ENCODE measurements at places on chromosomes 11 and 22.

- no peak for DNase-seq
Measured at GRCh38 chr11:87417951-87418350, 380.2 kb downstream of the TMEM135 start.

DNA sequence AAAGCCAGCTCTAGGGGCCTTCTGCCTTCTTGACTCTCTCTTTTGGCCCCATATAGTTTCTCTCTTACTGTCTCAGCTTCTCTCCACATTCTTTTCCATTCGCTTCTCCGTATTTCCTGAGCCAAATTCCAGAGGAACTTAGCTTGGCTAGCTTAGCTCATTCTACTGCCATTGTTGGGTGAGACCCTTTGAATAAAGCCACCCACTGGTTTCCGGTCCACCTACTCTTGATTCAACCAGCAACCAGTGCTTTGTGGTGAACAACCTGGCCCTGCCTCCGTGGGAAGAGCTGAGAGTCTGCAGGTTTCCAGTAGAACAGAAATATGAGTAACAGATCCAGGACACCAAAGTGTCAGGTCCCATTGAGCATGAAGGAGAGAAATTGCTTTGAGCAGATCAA, 81.3 kb upstream of the ARHGAP20 start:
- no peak for DNase-seq

DNA sequence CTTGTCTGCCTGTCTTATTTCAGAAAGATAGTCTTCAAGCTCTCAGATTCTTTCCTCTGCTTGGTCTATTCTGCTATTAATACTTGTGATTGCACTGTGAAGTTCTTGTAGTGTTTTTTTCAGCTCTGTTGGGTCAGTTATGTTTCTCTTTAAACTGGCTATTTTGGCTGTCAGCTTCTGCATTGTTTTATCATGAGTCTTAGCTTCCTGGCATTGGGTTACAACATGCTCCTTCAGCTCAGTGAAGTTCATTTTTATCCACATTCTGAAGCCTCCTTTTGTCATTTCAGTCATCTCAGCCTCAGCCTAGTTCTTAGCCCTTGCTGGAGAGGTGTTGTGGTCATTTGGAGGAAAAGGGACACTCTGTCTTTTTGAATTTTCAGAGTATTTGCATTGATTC, 15.5 kb upstream of the DEPDC7 start:
- DNase-seq = no peak

GRCh38 chr22:17060126-17060525, 24.7 kb upstream of the IL17RA start:
- DNase-seq = no peak

DNA sequence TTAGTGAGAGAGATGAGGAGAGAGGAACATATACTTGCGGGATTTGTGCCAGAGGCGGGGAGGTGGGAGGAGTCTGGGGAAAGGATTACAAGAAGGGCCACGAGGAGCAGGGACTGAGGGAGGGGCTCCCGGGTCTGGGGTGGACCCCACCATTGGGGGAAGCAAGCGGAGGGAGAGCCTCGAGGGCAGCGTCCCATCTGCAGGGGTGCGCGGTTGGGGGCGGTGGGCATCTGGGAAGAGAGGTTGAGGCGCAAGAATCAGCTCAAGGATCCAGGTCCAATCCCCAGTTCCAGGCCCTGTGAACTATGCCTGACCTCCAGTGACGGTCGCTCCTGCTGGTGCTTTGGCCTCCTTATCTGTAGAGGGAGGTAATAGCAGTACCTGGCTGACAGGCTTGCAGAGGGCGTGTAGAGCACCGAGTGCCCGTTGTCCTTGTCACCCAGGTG, 38.0 kb downstream of the ADAMTS15 start:
- no peak for DNase-seq

DNA sequence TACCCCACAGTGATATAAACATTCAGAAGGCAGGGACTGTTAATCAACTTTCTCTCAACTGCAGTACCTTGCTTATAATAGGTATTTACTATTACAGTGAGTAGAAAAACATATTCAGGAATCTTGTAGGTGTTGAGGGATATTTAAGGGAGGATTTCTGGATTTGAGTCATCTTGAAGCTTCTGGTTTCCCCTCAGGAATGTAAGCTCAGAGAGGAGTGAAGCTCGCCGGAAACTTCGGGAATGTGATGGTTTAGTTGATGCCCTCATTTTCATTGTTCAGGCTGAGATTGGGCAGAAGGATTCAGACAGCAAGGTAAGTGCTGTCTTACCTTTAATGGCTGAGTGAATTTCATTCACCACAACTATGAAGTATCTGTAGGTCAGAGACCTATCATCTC, 42.9 kb downstream of the CTNND1 start:
- no peak for DNase-seq

DNA sequence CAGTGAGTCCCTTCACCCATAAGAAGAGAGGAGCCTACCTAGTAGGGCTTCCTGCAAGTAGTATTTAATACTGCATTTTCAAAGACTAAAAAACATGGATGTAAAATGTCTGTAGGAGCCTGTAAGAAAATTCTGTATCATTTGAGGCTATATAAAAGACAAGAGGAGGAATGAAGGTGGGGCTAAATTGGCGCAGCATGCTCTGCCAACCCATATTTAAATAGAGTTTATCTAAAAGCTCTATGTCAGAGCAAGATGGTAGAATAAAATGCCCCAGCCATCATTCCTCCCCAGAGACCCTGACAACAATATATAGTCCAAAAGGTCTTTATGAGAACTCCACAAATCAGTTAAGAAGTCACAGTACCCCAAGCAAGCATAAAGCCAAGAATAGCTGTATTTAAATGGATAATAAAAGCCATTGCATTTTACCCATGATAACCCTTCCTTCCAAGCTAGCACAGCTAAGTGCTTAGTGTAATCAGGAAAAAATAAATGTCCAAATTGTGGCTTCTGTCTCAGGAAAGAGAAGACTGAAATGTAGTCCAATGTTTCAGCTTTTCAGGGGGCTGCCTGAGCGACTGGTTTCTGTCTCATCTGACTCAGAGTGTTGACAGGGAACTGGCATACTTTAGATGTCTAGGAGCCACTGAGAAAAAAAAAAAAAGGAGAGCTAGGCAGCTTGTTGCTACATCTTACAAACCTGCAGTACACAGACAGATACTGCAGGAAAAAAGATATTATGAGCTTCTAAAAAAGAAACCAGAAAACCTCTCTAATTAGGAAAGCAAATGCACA, 258.6 kb downstream of the METTL15 start:
- no peak for DNase-seq

DNA sequence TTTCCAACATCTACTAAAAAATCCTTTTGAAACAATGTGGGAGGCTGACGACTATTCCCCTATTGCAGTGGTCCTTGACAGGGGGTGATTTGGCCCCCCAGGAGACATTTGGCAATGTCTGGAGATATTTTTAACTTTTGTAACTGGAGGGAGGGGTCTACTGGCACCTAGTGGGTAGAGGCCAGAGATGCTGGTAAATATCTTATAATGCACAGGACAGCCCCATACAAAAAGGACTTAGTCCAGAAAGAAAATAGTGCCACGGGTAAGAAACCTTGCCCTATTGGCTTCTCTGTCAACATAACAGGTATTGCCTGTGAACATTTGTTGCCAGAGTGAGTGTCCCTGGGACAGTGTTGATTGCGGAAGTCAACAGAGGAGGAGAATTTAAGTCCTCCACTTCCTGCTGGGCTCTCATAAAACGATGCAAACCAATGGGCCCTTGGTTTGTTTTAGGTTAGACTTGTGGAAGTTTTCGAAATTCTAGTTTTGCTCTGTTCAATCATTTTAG, 101.6 kb downstream of the MAML2 start:
- no peak for DNase-seq

- DNase-seq = no peak
Measured at GRCh38 chr11:13776134-13776815, 107.8 kb downstream of the FAR1 start.

- no peak for DNase-seq
Measured at GRCh38 chr11:60761436-60762190, 4.9 kb downstream of the MS4A15 start.

DNA sequence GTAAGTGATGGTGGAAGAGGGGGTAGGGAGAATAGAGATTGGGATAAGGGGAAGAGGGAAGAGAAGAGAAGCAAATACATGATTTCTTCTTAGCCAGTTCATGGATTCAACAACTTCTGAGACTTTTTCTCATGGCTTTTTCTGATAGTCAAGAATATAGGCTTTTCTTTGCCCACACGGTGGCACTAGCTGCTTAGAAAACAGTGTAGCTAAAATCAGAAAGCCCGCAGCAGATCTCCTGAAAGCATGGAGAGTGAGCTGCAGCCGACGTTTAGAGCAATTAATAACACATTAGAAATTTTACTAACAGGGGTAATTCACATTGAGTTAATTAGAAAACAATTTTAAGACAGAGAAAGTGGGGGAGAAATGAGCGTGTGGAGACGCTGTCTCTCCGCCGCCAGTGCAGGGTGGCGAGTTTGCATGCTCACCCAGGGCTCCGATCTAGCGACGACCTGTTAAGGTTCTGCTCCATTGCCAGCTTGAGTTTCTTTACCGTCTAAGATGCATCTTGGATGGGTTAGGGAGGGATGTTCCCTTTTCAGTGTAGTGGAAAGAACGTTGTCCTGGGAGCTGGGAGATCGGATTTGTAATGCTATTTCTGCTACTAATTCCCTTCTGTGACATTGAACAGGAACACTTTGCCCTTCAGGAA, 3.3 kb upstream of the RAG1 start:
- no peak for DNase-seq

DNA sequence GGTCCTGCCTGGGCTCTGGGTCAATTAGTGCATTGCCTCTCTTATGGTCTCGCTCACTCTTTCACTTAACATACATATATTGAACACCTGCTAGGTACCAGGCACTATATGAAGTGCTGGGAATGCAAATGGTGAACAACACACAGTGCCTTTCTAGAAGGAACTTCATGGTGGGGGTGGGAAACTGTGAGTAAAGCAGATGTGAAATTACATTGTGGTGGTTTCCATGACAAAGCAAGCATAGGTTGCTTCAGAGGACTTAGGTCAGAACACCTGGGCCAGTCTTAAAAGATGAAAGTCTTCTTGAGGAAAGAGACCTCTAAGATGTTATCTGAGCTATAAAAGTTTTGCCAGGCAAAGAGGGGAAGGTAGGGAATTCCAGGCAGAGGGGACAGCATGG, 231.3 kb downstream of the BUD13 start:
- no peak for DNase-seq

DNA sequence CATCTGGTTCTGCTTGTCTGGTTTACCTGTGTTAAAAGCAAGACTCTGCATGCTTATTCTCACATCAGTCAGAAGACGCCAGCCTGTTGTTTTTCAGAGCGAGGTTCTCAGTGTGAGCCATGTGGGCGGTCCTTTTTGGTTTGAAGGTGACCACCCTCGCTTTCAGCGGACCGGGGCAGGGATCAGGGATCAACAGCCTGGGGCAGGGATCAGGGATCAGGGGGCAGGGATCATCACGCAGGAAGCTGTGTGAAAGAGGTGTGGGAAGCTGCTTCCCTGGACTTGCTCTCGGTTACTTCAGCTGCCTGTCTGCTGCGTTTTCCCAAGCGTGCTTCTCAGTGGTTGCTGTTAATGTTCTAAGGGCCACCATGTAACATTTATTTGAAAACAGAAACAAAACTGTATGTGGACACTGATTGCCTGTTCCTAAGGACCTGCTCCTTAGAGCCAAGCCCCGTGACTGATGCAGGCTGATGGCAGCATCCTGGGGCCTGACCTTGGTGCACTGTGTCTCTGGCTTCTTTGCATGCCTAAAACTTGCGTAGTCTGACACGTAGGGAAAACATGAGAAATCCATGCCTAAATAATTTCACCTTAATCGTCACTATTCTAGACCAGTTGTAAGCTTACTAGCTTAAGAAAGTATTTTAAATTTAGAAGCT, 146.9 kb downstream of the ATXN10 start:
- DNase-seq = no peak

DNA sequence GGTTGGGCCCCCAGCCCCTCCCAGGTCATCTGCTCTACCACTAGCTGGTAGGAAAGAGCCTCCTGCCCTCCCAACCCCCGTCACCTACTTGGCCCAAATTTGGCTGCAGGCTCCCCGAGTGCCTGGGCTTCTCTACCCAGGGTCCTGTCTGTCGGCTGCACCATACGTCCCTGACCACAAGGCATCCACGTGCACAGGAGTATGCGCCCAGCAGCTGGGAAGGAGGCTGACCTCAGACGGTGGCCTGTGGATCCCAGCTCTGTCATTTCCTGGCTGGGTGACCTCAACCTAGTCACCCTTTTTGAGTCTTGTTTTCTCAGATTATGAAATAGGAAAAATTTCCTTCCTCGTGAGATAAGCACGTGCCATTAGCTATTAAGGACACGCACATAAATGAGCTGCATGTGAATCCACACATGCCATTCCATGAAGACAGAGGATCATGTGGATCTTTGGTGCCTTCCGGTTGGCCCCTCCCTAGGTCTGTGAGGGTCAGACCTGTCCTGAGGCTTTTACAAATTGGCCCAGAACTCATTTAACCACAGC, 13.7 kb downstream of the CYB561A3 start:
- DNase-seq = no peak

- DNase-seq = no peak
Measured at GRCh38 chr22:38317995-38318715, 922 bp upstream of the CSNK1E start.

DNA sequence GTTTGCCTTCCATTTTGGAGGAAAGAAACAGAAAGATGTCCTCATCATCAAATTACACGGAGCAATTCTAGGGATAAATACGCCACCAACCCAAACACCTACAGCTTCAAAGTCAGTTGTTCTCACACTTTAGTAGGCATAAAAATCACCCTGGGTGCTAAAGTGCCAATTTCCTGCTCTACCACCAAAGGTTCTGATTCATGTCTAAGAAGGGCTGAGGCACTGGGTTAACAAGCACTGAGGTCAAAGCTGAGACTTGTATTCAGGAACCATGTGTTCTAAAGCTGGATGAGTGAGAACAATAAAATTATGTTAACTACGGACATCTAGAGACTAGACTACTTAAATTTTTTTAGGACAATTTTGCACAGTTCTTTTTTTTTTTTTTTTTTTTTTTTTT, 127.6 kb downstream of the MPPED2 start:
- DNase-seq = no peak

- no peak for DNase-seq
Measured at GRCh38 chr11:126545057-126545555, 189.6 kb downstream of the ST3GAL4 start.

GRCh38 chr11:108958368-108959104, 293.7 kb downstream of the DDX10 start:
- no peak for DNase-seq

GRCh38 chr11:1943576-1943975, 3.6 kb upstream of the MRPL23 start:
- no peak for DNase-seq

- DNase-seq = no peak
Measured at GRCh38 chr11:113865873-113866272, 9.5 kb downstream of the USP28 start.

- no peak for DNase-seq
Measured at GRCh38 chr22:17842386-17842785, 68.1 kb upstream of the BID start.

DNA sequence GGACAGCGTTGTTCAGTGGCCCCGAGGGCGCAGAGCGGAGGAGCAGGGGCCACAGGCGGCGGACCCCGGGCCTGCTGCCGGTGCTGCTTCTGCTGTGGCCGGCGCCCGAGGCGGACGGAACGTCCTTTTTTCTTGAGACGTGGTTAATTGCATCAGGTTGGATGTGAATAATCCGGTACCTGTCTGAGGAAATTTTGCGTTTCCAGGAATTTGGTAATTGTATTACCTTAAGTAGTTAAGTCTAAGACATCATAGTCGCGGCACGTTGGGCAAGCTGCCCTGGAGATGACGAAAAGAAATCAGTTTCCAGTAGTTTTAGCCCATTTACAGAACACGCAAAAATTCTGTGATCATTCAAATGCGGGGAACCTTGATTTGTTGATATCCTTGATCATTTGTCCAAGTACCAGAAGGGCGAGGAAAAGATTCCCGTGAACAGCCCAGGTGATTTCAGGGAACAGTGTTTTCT, 789 bp downstream of the SPECC1L start:
- no peak for DNase-seq

GRCh38 chr11:102476812-102477211, 24.2 kb upstream of the TMEM123 start:
- DNase-seq = no peak

Data from stimulated activated CD4-positive, alpha-beta T cell treated with anti-CD3 and anti-CD28 coated beads, Interleukin-1b, Interleukin-23, amount 100 ng/mL, for 1 hour (primary cell).